ENCODE measurements at places on chromosomes 3 and 15.

DNA sequence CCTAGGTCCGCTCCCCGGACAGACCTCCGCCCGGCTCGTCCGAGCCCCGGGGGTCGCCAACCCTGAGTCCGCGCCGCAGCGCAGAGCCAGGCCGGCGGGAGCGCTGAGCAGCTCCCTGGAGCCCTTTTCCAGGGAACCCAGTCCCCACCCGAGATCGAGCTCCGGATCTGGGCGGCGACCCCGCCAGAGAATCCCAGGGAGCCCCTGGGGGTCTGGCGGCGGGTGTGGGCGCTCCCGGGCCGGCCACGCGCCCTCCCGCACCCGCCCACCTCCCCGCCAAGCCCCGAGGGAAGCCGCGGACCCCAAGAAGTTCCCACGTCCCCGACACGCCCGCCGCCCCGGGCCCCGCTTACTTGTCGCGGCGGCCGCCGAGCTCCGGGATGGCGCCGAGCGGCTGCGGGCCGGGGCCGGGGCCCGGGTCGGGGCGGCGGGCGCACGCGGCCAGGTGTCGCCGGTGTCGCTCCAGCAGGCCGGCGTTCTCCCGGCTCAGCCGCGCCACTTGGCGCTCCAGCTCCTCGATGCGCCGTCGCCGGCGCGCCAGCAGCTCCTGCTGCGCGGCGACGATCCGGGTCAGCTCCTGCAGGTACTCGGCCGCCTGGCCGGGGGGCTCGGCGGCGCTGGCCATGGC lies 137.7 kb downstream of the NUP210 start:
- DNase-seq: no peak

- DNase-seq: peak; percentile 17
Observed at GRCh38 chr3:72665701-72666446, 182.4 kb downstream of the SHQ1 start.

DNA sequence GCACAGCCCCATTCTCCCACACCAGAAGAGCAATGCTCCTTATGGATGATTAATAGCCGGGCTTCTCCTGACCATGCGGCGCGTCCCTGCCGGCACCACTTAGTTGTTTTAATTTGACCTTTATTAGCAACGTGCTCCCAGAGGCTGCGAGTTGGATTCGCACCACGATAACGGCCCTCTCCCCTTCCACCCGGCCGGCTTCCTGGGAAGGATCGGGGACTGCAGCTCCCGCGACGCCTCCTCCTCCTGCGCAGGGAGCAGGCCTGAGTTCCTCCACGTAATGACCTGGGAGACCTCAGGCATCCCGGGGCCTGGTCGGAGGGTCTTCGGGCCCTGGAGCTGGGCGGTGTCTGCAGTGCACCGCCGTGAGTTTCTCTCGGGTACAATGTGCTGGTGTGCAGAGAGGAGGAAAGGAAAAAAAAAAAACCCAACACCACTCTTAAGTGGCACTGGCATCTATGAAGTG lies 243.3 kb upstream of the TOPAZ1 start:
- no peak for DNase-seq

GRCh38 chr3:14305324-14305723 lies 97.1 kb upstream of the SLC6A6 start:
- DNase-seq: peak; percentile 89

GRCh38 chr3:34346656-34347055 lies 548.2 kb downstream of the PDCD6IP start:
- DNase-seq: no peak

DNA sequence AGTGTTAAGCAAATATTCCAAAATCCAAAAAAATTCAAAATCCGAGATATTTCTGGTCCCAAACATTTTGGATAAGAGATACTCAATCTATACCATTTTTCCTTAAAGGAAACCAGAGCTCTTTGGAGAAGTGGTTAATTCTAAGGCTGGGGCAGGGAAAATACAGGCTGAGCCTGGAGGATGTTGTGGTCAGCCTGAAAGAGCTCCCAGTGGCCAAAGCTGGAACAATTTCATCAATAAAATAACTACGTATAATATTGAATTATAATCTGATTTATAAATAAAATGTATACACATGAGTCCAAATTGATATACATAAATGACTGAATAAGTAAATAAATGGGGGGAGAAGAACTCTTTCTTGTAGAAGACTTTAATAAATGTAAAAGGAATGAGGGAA lies 24.6 kb downstream of the PPARG start:
- no peak for DNase-seq

GRCh38 chr3:99842826-99843589 lies 25.3 kb downstream of the CMSS1 start:
- peak; percentile 59 for DNase-seq

- DNase-seq: peak; percentile 66
Observed at GRCh38 chr3:196063049-196063448, 18.8 kb downstream of the TFRC start.

DNA sequence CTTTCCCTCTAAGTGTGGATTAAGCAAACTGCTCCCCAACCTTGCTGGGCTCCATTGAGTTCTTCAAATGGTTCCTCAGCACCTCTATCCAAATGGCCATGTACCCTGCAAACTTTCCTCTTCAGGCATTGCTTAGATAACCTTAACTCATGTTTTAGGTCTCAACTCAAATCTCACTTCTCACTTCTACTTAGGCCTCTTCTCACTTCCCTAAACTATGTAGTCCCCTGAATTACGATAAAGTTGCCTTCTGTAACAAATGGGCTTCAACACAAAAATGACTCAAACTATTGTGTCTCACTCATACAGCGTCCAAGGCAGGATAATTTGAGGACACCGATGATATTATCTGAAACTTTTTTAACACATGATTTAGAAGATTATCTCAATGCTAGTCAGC lies 62.4 kb upstream of the STAC start:
- DNase-seq: no peak

DNA sequence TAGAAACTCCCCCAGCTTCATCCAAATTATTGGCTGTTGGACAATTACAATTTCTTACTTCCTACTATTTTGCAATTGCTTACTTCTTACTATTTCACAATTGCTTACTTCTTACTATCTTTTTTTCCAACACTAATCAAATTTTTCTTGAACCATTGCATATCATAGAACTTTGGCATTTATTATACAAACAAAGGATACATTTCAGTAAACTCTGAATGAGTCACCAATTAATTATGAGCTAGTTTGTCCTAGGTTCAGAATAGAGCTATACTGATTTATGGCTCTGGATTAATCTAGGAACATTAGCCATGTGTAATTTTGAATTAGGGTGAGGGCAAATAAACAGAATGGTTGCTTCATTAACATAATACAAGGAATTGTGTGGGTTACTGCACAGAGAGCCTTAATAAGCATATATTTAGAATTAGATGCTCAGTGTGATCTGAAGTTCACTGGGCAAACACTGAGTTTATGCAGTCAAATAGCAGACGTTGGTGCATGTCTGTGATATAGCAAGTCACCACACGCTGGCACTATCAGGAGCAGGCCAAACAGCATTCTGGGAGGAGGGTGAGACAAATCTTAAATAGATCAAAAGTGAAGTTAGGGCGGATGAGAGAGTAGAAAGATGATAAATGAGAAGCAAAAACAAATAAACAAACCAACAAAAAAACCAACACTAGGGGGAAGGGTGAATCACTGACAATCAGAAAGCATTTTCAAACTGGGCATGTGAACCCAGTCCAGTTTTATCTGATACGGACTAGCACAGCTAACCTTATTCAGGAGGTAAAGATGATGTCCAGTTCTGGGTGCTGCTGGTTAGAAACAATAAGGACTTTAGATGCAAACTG lies 21.5 kb downstream of the GABRR3 start:
- peak; percentile 77 for DNase-seq

DNA sequence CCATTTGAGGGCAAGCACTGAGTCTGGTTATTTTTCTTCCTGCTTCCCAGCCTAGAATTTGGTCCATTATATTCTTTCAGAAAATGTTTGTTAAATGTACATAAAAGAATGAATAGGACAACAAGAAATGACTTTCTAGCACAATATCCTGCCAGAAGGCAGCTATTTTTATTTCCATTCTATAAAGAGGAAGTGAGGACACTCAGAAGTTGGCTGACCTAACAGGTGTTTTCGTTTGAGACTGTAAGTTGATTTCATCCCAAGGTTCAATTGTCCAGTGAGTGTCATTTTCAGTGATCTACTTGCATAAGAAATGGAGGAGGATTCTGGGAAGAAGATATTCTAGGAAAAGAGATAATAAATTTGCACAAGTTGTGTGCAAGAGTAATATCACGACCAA lies 191.9 kb upstream of the POU1F1 start:
- DNase-seq: no peak

- peak; percentile 89 for DNase-seq
Observed at GRCh38 chr3:12194209-12194608, 35.5 kb upstream of the TIMP4 start.

- no peak for DNase-seq
Observed at GRCh38 chr3:127209840-127210653, 17.1 kb downstream of the PRR23E start.

GRCh38 chr3:169150920-169151319 lies 512.6 kb downstream of the MECOM start:
- DNase-seq: no peak

DNA sequence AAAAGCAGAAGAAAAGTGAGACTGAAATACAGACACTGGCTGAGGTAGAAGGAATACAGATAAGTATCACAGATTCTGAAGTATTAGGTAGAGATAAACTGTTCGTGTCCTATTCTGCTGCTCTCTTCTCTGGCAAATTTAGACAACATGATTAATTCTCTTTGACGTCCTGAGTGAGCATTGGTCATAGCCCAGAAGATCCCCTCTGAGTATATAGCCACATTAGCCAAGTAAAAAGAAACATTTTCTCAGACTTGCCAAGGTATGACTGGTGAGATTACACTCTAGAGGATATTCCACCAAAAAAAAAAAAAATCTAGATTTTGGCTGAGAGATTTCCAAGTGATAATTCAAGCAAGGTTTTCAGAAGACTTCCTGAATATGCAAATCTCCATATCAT lies 111.4 kb upstream of the ALCAM start:
- peak; percentile 10 for DNase-seq

DNA sequence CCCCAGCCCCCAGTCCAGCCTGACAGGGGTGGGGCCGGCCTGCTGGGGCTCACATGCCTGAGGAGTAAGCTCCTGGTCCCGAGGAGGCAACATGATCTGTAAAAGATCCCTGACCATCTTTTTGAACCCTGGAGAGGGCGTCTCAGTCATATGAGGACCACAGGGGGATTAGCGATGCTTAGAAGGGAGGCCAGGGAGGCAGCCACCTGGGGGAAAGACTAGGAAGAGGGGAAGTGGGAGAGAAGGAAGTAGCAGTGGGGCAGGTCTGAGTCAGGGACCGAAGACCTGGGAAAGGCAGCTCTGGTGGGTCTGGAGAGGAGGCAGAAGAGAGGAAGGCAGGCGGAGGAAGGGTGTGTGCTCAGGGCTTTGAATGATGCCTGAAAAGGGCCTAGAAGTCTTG lies 18.9 kb downstream of the PIF1 start:
- DNase-seq: no peak

DNA sequence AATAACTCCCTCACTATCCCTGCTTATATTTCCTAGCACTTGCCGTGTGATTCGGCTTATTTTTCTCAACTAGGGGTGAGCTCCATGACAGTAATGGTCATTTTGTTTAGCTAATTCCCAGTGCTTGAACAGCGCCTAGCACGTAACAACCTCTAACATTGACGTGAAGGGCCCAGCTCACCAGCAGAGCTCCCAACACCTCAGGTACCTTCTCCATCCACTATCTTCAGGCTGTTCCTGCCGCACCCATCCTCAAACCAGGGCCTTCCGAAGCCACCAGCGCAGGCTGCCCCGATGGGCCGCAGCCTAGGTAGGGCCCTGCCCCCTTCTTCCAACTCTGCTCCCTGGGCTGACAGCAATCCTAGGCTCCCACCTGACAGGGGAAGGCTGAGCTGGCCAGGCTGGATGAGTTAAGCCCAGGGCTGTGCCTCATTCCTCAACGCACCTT lies 751 bp upstream of the RPS17 start:
- peak; percentile 13 for DNase-seq
